Cardiac muscle cell (in vitro differentiated cells and primary cell): ENCODE measurements at places on chromosomes 3 and 15. TPM values are rescaled to one million over a fixed set of nuclear protein-coding genes. Genes with fewer than 3 reads are reported as not detected.
A peak's percentile ranks its signal among the peaks of the same experiment; 100 is the strongest.

KIAA1143 gene
- 20.9 and 24.2 TPM in 2 replicates for polyA plus RNA-seq

GRCh38 chr3:38653685-38654537 lies 4.4 kb upstream of the SCN5A start:
- peaks cover 27% of the 10 kb centered on the region for H3K4me1 ChIP-seq
- H3K4me3 ChIP-seq: no peak overlapping the region
- no peaks in the 10 kb centered on the region for H3K36me3 ChIP-seq

GRCh38 chr3:155805204-155805801 lies 775 bp downstream of the C3orf33 start:
- no peak overlapping the region for H3K27ac ChIP-seq
- DNase-seq: no peak
- H3K27me3 ChIP-seq: no peaks in the 10 kb centered on the region
- H3K4me1 ChIP-seq: no peaks in the 10 kb centered on the region
- peak overlapping the region; percentile 72 for H3K4me3 ChIP-seq

DNA sequence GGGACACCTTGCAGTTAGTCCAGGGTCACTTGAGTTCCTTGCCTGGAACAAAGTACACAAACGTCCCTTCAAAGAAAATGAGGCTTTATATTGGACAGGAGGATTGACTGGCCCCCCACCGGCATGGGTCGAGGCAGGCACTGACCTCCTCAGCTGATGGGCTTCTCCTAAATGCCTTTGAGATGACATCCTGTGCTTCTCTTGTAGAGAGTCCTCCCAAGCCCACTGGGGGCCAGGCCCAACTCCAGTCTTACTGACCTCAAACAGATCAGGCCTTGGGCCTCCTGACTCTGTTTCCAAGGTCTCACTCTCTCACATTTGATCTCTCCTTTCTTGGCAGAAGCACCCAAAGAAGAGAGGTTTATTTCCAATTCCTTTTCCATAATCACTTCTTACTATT lies 516.1 kb downstream of the MCTP2 start:
- no peak overlapping the region for H3K27ac ChIP-seq
- H3K4me3 ChIP-seq: no peak overlapping the region
- H3K27me3 ChIP-seq: no peaks in the 10 kb centered on the region
- peaks cover 2% of the 10 kb centered on the region for H3K4me1 ChIP-seq
- no peak for DNase-seq
- no peaks in the 10 kb centered on the region for H3K36me3 ChIP-seq

XCR1 gene
- not detected in 2 replicates for polyA plus RNA-seq
